ENCODE measurements at places on chromosomes 4 and X. TPM values are rescaled to one million over a fixed set of nuclear protein-coding genes. Genes with fewer than 3 reads are reported as not detected.

PLS3 gene
- total RNA-seq: 24.4 TPM

PDCL2 gene
- not detected for total RNA-seq

DNA sequence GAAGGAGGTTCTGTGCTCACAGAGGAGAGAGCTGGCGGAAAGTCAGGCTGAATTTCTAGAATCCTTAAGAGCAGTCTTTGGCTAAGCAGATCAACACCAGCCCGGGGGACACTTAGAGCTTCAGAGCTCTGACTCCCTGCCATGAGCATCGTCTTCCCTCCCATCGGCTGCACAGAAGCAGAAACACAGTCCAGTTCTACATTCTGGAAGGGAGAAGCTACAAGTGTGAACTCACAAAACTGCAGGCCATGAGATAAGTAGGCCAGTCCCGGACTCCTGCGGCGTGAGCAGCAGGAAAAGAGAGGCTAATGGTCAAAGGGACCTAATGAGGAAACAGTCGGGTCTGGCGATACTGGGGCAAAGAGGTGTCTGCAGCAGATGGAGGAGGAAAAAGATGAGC, 211.5 kb downstream of the DHX15 start:
- DNase-seq: no peak

GRCh38 chr4:138802499-138802898, 213.1 kb upstream of the NOCT start:
- no peak for DNase-seq

DNA sequence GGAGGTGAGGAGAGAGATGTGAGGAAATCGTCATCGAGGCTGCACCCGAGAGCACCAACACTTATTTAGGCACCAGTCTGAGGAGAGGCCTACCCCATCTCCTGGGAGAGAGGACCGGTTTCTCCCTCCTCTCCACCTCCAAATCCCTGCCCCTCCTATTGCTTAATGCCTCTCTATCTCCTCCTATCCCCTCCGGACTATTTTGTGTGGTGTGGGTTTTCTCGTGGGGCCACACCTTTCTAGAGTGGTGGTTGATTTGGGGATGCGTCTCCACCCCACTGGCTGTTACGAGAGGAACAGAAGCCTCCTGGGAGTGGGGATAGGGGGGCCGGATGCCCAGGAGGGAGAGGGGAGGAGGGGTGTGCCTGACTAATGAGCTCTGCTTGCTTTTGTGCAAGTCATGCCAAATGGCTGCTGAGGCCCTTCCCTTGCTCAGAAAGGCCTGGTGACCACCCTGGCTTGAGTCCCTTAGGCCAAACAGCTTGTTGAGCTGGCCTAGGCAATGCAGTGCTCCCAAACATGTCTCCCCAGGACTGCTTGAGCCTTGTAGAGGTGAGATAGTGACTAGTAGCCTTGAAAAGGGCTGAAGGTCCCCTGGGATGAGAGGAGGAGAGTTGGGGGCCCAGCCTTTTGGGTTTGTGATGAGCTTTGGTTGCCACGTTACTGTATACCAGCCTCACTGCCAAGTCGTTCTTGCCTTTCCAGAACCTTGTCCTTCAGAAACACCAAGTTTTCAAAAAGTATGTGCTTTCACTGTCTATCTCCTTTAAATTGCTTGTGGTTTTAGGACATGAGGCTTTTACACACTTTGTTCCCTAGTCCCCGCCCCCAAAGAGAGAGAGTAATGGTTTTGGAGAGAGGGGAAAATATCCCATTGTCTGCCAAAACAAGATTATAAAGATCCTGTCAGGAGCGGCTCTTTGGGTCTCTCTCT, 1.2 kb downstream of the MSN start:
- DNase-seq: peak; percentile 14

HTRA3 gene
- 8.4 TPM for total RNA-seq

- DNase-seq: no peak
Measured at GRCh38 chr4:113976741-113977525, 2.5 kb downstream of the ARSJ start.

- DNase-seq: no peak
Measured at GRCh38 chr4:151822331-151822730, 61.5 kb upstream of the GATB start.

GRCh38 chr4:170400361-170400760, 310.6 kb upstream of the AADAT start:
- no peak for DNase-seq

TRMT10A gene
- total RNA-seq: 3.3 TPM

DNA sequence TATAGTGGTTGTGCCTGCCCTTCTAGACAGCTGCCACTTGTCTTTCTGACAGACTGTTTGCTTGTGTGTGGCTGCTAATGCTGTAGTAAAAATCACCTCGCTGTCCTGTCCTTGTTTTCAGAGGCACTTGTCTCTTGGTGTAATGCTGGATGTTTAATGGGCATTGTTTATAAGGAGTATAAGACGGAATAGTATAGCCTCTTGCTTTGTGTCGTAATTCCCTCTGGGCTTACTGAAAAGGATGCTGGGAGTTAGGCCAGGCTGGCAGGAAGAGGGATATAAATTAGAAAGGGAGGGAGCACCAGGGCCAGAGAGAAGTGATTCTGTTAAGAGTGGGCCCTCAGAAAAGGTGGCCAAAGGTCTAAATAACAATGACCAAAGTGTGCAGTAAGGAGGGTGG, 29.0 kb downstream of the NHS start:
- DNase-seq: no peak

DNA sequence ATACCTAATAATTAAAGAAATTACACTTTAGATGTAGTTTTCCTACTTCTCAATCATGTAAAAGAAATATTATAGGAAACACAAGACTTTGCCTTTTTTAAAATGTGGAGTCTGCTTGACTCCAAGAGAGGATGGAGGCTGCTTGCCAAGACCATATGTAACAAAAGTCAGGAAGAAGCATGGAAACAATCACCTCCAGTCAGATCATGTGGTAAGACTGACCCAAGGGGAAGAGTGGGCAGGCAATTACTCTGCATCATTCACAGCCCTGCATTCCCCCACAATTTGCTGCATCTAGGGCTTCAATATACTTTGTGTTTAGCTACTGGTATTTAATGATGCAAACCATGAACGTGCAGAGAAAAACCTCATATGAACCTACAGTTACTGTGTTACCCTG, 78.0 kb upstream of the RXFP1 start:
- DNase-seq: no peak

GRCh38 chr4:26418107-26418506, 72.2 kb downstream of the CCKAR start:
- no peak for DNase-seq

GRCh38 chrX:20454117-20454516, 187.4 kb upstream of the RPS6KA3 start:
- no peak for DNase-seq
